Mesenteric fat pad (tissue), 1 donor: ENCODE measurements at places on chromosomes 6 and 20. TPM values are rescaled to one million over a fixed set of nuclear protein-coding genes. Genes with fewer than 3 reads are reported as not detected.

GRCh38 chr6:112215488-112216284, 38.7 kb downstream of the LAMA4 start:
- no peak for DNase-seq

GRCh38 chr6:71420095-71420692, 131.6 kb downstream of the OGFRL1 start:
- DNase-seq, result peak; percentile 90

- no peak for DNase-seq
Observed at GRCh38 chr6:143325379-143326140, 124.9 kb downstream of the ADAT2 start.

DNA sequence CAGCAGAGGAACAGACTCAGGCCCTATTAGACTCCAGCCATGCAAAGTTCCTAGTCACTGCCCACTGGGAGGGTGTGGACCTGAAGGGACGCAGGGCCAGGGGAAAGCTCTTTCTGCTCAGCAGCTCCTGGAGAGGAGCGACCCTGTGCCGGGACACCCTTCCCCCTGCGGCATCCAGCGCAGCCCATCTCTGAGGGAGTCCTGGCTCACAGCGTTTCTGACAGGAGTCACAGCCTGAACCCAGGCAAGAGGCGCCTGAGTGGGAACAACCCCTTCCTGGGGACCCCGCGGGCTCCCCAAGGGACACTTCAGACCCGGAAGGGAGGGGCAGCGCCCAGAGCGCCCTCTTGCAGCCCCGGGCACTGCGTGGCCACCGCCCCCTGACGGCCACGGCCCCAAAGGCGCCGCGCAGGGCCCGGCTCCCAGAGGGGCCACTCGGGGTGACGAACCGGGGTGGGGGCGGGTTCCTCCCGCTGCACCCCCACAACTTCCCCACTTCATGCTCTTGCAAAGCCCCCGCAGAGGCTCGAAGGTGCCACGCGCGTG, 862 bp downstream of the UCKL1 start:
- no peak for DNase-seq

Gene IMPG1
- not detected for total RNA-seq
